Fibroblast of lung (primary cell): ENCODE measurements at places on chromosomes 13 and 19.

DNA sequence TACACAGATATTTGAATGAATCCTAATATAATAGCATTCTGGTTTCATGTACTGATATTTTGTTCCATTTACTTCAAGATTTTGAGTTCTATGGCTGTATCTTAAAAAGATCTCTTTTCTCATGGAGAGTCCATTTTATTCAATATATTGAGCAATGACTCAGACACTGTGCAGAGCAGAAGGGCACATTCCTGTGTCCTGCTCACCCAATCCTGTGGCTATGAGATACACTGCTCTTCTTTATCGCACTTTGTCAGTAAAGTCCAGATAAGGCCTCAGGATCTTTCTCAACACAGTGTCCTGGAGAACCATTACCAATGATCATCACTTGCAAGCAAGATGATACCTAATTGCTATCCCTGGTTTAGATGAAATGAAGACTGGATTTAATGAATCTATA, 155.0 kb downstream of the CYSLTR2 start:
- no peaks in the 10 kb centered on the region for H3K36me3 ChIP-seq
- no peak for DNase-seq
- no peaks in the 10 kb centered on the region for H3K27me3 ChIP-seq
- no peak overlapping the region for H3K27ac ChIP-seq
- peaks cover 6% of the 10 kb centered on the region for H3K4me1 ChIP-seq

- H3K27me3 ChIP-seq: no peaks in the 10 kb centered on the region
- no peak overlapping the region for H3K27ac ChIP-seq
- H3K4me3 ChIP-seq: no peak overlapping the region
Measured at GRCh38 chr13:66665991-66666390, 564.1 kb downstream of the PCDH9 start.

DNA sequence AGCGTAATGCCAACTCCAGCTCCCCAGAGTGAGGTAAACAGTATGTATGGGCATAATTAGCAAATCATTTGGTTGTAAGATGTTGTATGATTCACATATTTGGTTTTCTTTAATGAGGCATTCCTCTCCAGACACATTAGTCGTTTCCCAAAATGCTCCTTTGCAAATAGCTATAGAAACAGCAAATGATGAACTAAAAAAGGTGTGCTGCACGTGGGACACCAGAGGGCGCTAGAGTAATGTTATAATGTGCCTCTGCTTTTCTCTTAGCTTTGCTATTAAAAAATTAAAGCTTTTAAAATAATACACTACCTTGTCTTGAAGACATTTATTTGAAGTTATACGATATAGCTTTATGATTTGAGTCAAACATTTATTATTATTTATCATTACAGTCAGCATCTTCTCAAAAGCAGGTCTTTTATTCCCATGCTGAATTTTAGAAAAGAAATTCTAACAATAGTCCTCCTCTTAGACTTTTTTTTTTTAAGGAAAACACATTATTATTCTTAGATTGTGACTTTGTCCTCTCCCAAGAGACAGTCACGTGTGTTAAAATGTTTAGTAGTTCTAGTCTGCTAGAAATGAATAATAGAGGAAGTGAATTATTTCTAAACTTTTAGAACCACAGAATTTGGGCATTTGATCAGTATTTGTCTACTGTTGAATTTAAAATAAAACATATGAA, 121.6 kb upstream of the FRY start:
- H3K27ac ChIP-seq: no peak overlapping the region
- no peaks in the 10 kb centered on the region for H3K4me1 ChIP-seq
- H3K36me3 ChIP-seq: no peaks in the 10 kb centered on the region
- DNase-seq: peak; percentile 80
- H3K27me3 ChIP-seq: no peaks in the 10 kb centered on the region

DNA sequence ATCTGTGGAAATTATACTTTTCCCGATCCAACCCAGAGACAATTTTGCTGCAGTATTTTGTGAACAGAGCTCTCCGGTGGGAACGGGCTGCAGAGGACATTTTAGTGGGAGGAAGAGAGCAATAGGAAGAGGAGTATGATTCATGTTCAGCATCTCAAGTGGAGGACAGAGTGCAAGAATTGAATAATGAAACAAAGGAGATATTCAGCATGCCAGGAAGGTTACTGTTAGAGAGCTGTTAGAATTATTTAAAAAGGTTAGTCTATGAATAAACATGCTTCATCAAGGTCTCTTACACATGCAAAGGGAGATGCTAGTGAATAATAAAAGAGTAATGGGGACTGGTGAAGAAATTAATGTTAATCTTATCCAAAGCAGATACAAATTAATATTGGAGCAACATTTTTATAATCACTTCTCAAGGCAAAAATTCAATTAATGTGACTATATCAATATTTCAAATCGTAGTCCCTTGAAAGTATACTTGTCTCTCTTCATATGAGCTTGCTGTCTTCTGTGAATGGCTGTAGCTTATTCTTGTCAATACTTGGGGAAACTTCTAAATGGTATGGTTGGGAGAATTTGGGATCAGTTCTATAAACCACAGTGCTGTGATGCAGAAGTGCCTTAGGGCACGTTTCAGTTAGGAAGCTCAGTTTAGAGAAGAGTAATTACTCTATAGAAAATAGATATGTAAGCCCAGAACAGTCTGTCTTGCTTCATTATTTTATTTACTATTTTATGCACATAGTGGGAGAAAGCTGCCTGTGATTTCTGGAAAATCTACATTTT, 1165.8 kb downstream of the OLFM4 start:
- H3K27me3 ChIP-seq: no peaks in the 10 kb centered on the region
- H3K27ac ChIP-seq: no peak overlapping the region
- no peaks in the 10 kb centered on the region for H3K36me3 ChIP-seq
- H3K4me3 ChIP-seq: no peak overlapping the region

DNA sequence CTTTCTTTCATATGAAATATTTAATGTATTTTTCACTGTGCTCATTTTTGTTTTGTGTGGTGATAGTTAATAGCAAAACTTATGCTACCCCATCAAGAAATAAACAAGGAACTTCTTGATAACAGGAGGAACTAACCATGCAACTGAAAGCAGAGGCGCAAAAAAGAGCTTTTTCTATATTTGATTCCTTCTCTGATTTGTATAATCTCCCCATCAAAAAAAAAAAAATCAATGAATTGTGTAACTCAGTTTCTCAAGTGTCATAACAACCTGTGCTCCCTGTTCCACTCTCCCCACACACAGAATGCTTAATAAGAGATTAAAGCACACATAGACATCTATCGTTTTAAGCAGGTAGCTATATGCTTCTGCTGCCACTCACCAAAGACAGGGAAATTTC, 67.3 kb upstream of the MED4 start:
- no peak overlapping the region for H3K27ac ChIP-seq
- DNase-seq: no peak
- H3K4me1 ChIP-seq: peaks cover 2% of the 10 kb centered on the region
- no peaks in the 10 kb centered on the region for H3K36me3 ChIP-seq
- no peak overlapping the region for H3K4me3 ChIP-seq
- peaks cover 3% of the 10 kb centered on the region for H3K27me3 ChIP-seq

- no peaks in the 10 kb centered on the region for H3K27me3 ChIP-seq
- no peak overlapping the region for H3K27ac ChIP-seq
- H3K36me3 ChIP-seq: peaks cover 19% of the 10 kb centered on the region
- no peaks in the 10 kb centered on the region for H3K4me1 ChIP-seq
- DNase-seq: no peak
- no peak overlapping the region for H3K4me3 ChIP-seq
Measured at GRCh38 chr13:113322043-113322461, 25.0 kb downstream of the LAMP1 start.

DNA sequence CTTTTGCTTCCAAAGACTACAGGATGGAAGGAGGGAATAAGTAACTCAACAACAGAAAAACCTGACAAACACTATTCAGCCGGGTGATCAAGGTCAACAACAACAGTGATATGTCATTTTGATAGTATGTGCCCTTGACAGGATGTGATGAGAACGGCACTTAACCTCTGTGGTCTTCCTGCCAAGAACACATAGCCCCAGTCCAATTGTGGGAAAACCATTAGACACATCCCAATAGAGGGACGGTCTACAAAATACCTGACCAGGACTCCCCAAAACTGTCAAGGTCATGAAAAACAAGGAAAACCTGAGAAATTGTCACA, 43.1 kb upstream of the AMER2 start:
- no peak overlapping the region for H3K4me3 ChIP-seq
- H3K4me1 ChIP-seq: no peaks in the 10 kb centered on the region
- H3K36me3 ChIP-seq: no peaks in the 10 kb centered on the region
- no peaks in the 10 kb centered on the region for H3K27me3 ChIP-seq
- no peak for DNase-seq
- no peak overlapping the region for H3K27ac ChIP-seq

GRCh38 chr13:100667894-100668293, 6.7 kb downstream of the TMTC4 start:
- H3K4me1 ChIP-seq: no peaks in the 10 kb centered on the region
- no peaks in the 10 kb centered on the region for H3K27me3 ChIP-seq
- no peak overlapping the region for H3K4me3 ChIP-seq
- DNase-seq: no peak
- peaks cover 2% of the 10 kb centered on the region for H3K36me3 ChIP-seq

GRCh38 chr13:49649244-49649962, 21.1 kb downstream of the ARL11 start:
- no peaks in the 10 kb centered on the region for H3K27me3 ChIP-seq
- no peak overlapping the region for H3K4me3 ChIP-seq
- H3K36me3 ChIP-seq: no peaks in the 10 kb centered on the region
- DNase-seq: peak; percentile 71
- H3K27ac ChIP-seq: peak overlapping the region; percentile 17

GRCh38 chr19:8025316-8025715, 19.9 kb upstream of the ELAVL1 start:
- no peak overlapping the region for H3K27ac ChIP-seq
- no peak overlapping the region for H3K4me3 ChIP-seq
- DNase-seq: no peak
- H3K27me3 ChIP-seq: no peaks in the 10 kb centered on the region

DNA sequence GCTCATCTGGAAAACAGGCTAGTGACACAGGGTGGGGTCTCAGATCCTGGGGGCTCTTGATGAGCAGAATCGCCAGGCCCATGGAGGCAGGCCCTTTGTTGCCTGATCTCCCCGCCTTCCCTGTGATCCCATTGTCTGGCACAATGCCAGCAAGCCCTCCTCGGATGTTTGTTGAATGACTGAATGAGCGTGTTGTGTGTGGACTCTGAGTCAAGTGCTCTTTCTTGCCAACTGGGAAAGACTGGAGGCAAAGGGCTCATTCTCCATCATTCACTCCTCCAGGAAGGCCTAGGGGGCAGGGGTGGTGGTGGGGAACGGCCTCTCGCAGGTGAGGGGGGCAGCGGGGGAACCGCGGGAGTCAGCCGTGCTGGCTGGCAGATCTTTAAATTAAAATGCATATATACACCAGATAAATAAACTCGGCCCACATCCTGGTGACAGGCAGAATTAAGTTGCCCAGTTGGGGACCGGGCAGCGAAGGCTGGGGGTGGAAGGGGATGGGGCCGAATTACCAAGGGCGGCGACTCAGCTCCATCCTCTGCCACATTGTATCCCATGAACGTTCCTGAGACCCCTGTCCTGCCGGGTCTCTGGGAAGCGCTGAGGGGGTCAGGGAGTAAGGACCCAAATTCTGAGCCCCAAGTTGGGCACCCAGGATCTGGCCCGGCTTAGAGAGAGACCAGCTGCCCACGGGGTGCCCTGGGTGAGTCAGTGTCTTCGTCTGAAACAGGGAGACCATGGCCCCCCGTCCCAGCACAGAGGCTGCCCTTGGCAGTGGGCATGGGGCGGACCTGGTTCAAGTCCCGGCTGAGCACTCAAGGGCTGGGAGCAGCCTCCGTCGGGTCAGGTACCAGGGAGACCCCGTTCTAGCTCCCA, 24.5 kb downstream of the EFNA2 start:
- no peaks in the 10 kb centered on the region for H3K4me1 ChIP-seq
- no peak overlapping the region for H3K4me3 ChIP-seq
- no peaks in the 10 kb centered on the region for H3K27me3 ChIP-seq
- H3K36me3 ChIP-seq: no peaks in the 10 kb centered on the region
- DNase-seq: no peak

- DNase-seq: no peak
- no peaks in the 10 kb centered on the region for H3K4me1 ChIP-seq
- no peaks in the 10 kb centered on the region for H3K27me3 ChIP-seq
- H3K4me3 ChIP-seq: no peak overlapping the region
- H3K27ac ChIP-seq: no peak overlapping the region
- no peaks in the 10 kb centered on the region for H3K36me3 ChIP-seq
Measured at GRCh38 chr19:45171211-45171623, 6.8 kb downstream of the TRAPPC6A start.
